Activated CD8-positive, alpha-beta memory T cell treated with anti-CD3 and anti-CD28 coated beads for 1 hour (primary cell): ENCODE measurements at places on chromosomes 6 and 20.
A peak's percentile ranks its signal among the peaks of the same experiment; 100 is the strongest.

- no peak for DNase-seq
Observed at GRCh38 chr6:168671863-168672546, 231.0 kb downstream of the SMOC2 start.

GRCh38 chr6:111211411-111212030, 124.2 kb downstream of the SLC16A10 start:
- no peak for DNase-seq

GRCh38 chr20:50099565-50099991, 13.4 kb downstream of the UBE2V1 start:
- DNase-seq = no peak

DNA sequence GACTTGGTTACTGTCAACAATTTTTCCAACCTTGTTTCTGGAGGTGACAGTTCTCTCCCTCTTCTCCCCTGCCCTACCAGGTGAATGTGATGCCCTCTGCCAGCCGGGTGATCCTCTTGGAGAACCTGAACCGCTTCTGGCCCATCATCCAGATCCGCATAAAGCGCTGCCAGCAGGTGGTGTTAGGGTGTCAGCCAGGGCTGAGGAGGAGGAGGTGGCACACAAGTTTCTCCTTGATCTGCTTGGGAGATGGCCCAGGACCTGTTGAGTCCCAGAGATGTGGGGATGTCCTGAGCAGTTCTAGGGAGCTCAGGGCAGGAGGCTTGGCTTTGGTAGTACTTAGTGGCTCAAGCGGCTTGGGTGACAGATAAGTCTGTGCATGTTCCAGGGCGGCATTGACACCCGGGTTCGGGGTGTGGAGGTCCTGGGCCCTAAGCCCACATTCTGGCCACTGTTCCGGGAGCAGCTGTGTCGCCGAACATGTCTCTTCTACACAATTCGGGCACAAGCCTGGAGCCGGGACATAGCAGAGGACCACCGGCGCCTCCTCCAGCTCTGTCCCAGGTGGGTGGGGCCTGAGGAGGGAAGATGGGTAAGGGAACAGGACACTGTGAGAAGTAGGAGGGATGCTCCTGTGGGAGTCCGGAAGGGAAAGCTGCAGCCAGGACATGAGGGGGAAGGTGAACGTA, 21.2 kb downstream of the CUL9 start:
- DNase-seq = no peak

DNA sequence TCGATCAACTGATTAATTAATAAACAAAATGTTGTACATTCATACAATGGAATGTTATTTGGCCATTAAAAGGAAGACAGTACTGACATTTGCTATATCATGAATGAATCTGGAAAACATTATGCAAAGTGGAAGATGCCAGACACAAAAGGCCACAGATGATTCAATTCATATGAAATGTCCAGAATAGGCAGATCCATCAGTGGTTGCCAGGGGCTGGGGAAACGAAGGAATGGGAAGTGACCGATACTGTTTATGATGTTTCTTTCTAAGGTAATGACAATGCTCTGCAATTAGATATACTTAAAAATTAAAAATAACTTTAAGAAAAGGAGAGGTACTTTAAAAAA, 37.2 kb downstream of the ELOVL5 start:
- no peak for DNase-seq

DNA sequence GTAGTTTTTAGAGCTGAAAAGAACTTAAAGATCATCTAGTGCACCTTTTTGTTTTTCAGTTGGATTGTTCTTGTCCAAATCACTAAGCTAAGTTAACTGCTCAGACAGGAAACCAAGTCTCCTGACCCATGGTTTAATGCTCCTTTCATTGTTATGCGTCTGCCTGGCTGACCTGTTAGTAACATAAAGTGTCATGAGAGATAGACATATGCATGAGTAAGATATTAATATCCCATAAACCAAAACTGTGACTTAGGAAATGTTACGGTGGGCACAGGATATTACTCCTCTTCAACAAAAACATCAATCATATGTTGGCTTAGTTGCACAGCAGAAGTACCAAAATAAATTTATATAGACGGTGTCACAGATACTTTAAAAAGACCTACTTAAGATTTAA, 84.0 kb downstream of the ESR1 start:
- DNase-seq = no peak

GRCh38 chr6:13614126-13614925, 809 bp upstream of the NOL7 start:
- DNase-seq = peak; percentile 12

DNA sequence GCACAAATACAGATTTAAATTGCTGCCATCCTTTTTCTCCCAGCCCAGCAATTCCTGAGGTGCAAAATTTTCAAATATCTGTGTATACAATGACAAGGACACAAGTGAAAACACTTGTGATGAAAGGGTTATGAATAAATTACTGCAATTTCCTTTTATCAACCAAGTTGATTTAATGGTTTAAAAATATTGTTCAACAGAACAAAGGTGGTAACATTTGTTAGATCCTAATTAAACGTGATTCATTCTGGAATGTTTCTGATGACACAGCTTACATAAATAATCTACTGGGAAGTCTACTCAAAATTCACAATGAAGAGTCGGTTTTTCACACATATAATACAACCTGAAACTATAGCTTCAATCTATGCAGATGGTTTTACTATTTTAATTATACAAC, 17.1 kb downstream of the B4GALT5 start:
- no peak for DNase-seq
